ENCODE measurements at places on chromosomes 7 and 10. TPM values are rescaled to one million over a fixed set of nuclear protein-coding genes. Genes with fewer than 3 reads are reported as not detected.

Gene NRP1
- 1.6 TPM for total RNA-seq

Gene RBP3
- not detected for total RNA-seq

Gene PNLIPRP2
- not detected for total RNA-seq

Gene HTRA1
- total RNA-seq, result 40.8 TPM

Gene C10orf95
- total RNA-seq, result not detected

Gene SNX10
- total RNA-seq, result 4.4 TPM

Gene GNG11
- 7.1 TPM for total RNA-seq

Gene ITPRID1
- total RNA-seq, result not detected

Gene ADAMTS14
- total RNA-seq, result 1.6 TPM

Gene HKDC1
- total RNA-seq, result not detected

Gene XRCC2
- 5.5 TPM for total RNA-seq

Gene BICC1
- 15.2 TPM for total RNA-seq

Gene GPR85
- 1.3 TPM for total RNA-seq

Gene FAM107B
- 103 TPM for total RNA-seq

Gene CADPS2
- 3.4 TPM for total RNA-seq

Gene RAMP3
- not detected for total RNA-seq

Data from MG63 (cell line).